ENCODE measurements at places on chromosomes 3 and 15.

DNA sequence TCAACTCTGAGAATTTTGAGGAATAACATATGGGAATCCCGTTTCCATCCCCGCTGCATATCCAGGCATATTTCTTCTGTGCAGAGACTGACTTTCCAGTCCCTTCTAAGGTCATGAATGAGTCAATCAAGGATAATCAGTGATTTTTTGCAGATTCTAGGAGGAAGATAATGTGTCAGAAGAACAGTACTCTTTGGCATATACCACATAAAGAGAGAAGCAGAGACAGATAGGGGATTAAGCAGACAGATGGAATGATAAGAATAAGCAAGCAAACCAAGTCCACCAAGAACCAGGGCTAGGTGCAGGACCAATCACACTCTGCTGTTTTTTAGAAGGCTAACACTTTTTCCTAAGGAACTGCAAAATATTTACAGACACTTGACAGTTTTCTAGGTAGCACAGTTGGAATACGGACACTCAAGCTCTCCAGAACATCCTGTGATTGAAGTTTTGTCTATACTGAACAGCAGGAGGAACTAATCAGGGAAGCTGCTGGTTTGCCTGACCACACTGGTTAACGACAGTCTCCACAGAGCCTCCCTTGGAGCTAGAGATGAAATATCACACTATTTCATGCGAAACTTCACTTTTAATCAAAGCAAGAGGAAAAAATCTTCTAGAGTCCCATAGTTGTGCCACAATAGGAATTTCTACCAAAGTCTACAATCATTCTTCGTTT, 450.0 kb upstream of the KCNMB2 start:
- no peak for DNase-seq

GRCh38 chr15:38864122-38864521, 299.5 kb upstream of the RASGRP1 start:
- no peak for DNase-seq

GRCh38 chr3:57877116-57877515, 121.0 kb downstream of the SLMAP start:
- DNase-seq = no peak

DNA sequence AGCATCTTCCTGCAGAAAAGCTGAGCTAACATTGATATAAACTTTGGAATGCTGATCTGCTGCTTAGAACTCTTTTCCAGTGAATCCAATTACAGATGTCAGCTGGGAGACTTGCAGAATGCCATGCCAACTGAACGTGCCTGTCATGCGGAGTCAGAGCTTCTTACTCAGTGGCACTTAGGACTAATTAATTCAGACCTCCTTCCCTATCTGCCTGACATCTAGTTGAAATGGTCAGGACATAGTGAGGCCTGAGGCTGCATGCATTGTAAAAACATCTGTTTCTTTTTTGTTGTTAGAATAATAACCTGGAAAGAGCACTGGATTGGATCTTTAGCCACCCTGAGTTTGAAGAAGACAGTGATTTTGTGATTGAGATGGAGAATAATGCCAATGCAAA, 112.6 kb downstream of the USP13 start:
- no peak for DNase-seq

- DNase-seq = no peak
Measured at GRCh38 chr15:44011238-44011854, 183.7 kb downstream of the FRMD5 start.

DNA sequence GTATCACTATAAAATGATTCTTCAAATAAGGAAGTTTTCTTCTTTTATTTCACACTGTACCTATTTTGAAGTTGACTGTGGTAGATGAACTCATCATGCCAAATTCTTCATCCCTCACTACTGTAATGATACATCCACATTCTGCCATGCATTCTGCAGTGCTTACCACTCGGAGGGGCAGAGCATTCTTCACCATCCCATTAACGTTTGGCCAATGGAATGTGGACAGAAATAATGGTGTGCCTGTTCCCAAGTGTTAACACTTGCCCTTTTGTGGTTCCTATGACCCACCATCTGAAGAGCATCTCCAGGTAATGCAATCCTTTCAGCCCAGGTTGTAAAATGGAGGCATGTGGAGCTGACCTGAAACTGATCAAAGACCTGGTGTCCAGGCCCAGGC, 18.6 kb downstream of the GOLIM4 start:
- DNase-seq = no peak

DNA sequence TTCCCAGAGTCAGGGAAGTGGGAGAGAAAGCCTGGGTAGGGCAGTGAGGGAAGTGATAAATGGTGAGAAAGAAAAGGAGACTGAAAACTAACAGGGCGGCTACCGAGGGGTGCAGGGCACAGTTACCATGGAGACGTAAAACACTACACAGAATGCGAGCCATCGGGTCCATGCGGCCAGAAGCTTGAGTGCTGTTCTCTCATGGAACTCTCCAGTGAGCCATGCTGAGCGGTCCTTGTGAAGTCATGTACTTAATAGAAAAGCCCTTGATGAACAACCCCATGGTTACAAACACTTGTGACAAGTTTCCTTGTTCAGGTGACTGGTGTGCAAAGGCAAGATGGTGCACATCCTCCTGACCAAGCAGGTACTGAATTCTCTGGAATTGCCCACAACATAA, 3.7 kb upstream of the PLA2G4F start:
- DNase-seq = no peak

- DNase-seq = no peak
Measured at GRCh38 chr3:23519314-23520208, 286.2 kb upstream of the UBE2E1 start.

DNA sequence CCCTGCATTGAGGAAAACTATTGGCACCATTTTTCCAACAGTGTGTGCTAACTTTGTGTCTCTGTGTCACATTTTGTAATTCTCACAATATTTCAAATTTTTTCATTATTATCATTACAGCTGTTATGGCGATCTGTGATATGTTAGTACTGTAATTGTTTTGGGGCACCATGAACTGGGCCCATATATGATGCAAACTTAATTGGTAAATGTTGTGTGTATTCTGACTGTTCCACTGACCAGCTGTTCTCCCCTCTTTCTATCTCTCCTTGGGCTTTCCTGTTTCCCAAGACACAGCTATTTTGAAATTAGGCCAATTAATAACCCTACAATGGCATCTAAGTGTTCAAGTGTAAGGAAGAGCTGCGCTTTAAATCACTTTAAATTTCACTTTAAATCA, 2.2 kb upstream of the CYP8B1 start:
- no peak for DNase-seq

DNA sequence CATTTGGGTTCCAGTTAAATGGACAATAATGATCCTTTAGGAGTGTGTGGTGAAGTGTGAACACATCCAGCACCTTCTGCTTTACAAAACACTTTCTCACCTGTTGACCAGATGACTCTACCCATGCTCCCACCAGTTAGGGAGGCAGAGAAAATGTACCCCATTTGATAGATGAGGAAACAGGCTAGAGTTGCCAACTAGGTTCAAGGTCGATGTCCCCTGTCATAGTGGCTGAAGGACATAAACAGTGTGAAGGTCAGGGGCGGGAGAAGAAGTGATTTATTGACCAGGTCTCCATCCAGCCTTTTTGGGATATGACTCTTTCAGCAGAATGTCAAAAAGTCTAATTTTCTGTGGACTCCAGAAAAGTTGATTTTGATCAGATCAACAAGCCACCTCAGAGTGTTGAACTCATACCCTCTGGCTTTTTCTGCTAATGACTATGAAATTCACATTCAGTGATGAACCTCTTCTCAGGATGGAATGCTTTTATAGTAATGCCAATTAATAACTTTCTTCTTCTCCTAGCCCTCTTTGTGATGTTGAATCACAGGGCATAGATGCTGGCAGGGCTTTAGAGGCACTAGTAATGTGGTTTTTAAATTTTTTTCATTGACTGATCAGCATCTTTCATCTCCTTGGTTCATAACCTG, 57.5 kb downstream of the CPN2 start:
- no peak for DNase-seq

DNA sequence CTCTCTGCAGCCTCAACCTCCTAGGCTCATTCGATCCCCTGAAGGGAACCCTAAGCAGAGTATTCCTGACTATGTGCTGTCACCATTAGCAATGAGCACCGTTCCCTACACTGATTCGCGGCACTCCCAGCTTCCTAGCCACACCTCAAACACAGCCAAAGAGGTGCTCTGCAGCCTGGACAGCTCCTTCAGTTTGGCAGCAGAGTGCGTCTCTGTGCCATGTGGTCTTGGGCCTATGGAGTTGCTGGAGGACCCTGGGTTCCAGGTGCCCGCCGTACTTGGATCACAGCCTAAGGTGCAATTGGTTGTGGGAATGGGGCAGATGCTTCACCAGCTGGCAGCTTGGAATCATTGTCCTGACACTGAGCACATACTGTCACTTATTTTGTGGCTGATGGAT, 17.3 kb upstream of the IL12A start:
- DNase-seq = no peak

- DNase-seq = no peak
Measured at GRCh38 chr3:58079773-58080172, 71.6 kb downstream of the FLNB start.

DNA sequence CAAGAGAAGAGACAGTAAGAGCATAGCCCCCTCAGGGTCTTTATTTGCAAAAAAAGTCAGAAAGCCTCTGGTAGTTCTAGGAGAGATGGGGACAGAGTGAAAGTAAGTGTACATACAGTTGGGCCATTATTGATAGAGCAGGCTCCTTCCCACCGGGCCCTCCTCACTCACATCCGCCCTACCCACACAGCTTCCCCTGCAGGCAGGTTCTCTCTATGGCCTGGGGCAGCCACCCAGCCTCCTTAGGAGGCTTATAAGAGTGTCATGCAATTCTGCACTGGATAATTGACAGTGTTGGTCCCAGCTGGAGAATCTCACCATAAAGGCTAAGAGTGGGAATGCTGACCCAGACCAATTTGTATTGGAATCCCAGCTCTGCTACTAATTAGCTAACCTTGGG, 49.5 kb downstream of the SLC30A4 start:
- no peak for DNase-seq

DNA sequence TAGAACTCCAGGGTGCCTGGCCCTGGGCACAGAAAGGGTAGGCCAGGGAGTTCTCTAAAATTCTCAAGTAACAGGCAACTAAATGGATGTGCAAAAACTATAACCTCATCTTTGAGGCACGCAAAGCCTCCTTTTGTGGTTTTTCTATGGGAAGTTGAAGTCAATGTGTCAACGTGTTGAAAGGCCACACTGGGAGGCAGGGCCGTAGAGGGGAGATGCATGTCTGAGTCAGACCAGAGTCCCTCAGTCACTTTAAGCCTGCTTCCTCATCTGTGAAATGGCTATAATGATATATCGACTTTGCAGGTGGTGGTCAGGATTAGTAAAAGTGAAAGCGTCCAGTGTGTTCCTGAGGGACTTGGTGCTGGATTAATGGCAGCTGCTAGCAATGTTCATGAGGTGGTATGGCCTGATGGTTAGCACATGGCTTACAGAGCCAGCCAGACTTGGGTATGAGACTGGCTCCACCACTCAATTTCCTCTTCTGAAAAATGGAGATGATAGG, 17.0 kb downstream of the TGM5 start:
- DNase-seq = no peak

DNA sequence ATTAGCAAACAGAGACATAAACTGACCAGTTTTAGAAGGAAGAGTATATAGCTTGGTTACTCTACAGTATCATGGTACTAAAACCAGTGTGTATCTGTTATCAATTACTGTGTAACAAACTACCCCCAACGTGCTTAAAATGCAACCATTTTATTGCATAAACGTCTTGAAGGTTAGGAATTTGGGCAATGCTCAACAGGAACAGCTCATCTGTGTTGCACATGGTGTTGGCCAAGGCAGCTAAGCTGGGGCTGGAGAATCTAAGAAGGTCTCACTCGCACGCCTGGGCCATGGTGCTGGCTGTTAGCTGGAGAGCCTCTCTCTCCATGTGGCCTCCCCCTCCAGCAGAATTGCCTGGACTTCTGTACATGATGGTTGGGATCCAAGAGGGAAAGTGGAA, 81.2 kb upstream of the THBS1 start:
- DNase-seq = no peak

- DNase-seq = no peak
Measured at GRCh38 chr15:40072216-40072990, 33.4 kb upstream of the SRP14 start.

DNA sequence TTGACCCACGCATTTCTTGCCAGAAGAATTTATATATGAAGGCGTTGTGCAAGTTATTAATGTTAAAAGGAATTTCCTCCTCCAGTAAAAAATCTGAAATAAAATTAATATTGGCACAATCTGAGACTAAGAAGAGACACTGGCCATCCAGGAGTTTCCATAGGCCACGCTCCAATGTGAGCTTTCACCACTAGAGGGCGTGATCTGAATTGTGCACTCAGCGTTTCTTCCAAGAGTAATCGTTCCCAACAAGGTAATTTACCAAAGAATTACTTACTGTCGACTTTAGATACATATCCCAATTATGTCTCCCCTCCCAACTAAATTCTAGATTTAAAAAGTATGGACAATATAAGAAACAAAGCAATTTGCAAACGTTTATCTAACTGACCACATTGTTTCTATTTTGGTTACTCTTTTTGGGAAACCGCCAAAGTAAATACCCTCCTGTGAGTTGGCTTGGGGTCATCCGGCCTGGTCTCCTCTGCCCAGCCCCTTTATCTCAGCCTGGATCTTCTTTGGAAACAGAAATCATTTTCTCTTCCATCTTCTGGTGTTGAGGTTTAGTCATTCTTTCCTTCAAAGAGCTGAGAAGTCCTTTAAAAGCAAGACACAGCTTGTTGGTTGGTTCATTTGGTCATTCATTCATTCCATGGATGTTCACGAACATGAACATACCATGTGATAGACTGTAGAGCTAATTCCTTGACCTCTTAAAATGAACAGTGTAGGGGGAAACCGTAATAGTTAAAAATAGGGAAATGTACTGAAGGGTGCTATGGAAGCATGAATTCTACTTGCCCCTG, 26.2 kb downstream of the POLR2M start:
- DNase-seq = no peak

DNA sequence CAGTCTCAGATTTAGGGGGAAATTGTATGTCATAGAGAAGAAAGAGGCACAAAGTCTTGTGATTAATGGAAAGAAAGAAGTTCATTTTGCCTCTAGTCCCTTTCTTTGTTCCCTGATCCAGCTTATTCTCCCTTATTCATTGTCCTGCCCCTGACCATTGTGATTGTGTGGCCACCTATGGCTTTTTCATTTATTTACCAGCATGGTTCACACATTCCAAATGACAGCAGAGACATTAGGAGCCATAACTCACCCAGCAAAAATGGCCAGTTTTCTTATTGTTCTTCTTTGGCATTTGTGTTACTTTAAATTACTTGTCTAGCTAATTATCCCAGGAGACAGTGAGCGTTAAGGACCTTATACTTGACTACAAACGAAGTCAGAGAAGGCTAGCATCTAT, 36.3 kb upstream of the SGO1 start:
- DNase-seq = no peak

- DNase-seq = no peak
Measured at GRCh38 chr3:179723617-179724016, 70.8 kb downstream of the USP13 start.

DNA sequence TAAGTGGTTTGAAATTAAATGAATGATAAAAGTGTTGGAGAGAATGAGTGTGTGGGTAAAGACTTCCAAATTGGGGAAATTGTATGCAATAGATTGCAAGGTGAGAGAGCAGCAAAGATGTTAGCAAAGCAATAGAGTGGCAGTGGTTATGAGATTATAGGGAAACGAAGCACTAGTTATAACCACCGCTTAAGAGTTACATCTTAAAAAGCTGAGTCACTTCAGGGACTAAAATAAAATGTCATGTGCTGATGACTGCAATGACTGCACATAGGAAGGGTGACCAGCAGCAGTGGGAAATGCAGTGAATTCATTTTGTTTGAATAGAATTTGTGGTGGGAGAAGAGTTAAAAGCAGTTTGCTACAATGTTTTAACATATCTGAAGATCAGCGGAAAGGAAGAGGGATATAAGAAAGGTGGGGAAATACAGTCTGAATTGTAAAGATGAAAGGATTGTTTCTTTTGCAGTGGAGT, 127.3 kb downstream of the RAP2B start:
- no peak for DNase-seq

GRCh38 chr3:71039332-71039731, 544.2 kb downstream of the FOXP1 start:
- no peak for DNase-seq
